Stimulated activated naive CD8-positive, alpha-beta T cell treated with anti-CD3 and anti-CD28 coated beads, Interleukin-15, Interleukin-2, amounts not matched to agents 100 U/mL and 50 U/mL, for 24 hours (primary cell): ENCODE measurements at places on chromosomes 5 and 9.

- DNase-seq, result no peak
Observed at GRCh38 chr9:129311643-129312042, 133.6 kb upstream of the IER5L start.

- DNase-seq, result no peak
Observed at GRCh38 chr9:212297-212696, 2.4 kb upstream of the DOCK8 start.

GRCh38 chr5:50583621-50584020 lies 82.8 kb upstream of the PARP8 start:
- no peak for DNase-seq

DNA sequence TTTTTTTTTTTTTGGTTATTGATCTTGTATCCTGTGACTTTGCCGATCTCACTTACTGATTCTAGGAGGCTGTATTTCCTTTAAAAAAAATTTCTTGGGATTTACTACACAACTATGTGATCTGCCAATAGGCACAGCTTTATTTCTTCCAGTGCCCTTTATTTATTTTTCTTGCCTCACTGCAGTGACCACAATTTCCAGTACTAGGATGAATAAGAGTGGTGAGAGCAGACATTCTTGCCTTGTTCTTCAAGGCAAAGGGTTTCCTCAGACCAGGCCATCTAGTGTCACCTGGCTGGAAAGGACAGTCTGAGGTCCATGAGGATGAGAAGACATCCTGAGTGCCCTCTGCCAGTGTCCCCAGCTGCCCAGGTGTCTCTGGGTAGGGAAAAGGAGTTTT lies 265.4 kb downstream of the SPOCK1 start:
- DNase-seq, result no peak

DNA sequence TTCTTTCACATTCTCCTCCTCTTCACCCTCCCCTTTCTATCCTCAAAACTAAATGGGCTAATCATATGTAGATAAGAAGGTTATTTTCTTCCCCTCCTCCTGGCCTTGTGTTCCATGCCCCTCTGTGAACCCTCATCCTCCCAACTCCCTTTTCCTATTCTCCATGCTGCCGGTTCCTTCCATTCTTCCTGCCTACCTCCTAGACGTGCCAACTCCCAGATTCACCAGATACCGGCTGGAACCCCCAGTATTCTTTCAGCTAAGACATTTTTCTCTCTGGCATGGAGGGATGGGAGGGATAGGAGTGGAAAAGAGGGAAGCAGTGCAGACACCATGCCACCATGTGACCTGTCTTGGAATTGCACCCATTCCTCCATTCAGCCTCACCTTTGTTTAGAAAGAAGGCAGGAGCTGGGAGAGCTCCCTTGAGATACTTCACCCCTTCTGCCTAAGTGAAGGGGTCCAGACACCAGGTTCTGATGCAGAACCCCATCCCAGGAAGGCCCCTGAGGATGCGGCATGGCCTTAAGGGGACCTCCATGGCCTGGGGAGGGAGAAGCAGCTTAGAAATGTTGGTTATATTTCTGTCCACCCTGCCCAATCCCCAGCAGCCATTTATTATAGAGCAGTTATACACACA lies 4.8 kb downstream of the DNAJB5 start:
- DNase-seq, result no peak
